NCI-H2171 (cell line): ENCODE measurements at places on chromosomes 4 and X.

DNA sequence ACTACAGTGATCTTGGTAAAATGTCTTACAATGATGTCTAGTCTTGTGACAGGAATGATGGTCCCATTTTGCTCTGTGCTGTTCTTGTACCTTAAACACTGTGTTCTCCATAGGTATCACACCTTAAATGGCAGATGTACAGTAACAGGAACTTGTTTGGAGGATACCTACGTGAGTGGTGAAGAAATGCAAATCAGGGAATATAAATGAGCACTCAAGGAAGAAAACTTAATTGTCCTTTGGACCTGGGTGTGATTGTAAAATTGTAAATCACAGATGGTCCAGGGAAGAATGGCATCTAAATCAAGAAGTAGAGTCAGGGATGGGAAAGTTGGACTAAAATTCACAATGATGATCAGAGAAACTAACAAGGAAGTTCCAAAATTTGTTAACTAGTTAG is 12.7 kb downstream of the HPGDS start:
- no peak for DNase-seq

- DNase-seq: no peak
Observed at GRCh38 chr4:26468977-26469376, 21.3 kb downstream of the CCKAR start.

DNA sequence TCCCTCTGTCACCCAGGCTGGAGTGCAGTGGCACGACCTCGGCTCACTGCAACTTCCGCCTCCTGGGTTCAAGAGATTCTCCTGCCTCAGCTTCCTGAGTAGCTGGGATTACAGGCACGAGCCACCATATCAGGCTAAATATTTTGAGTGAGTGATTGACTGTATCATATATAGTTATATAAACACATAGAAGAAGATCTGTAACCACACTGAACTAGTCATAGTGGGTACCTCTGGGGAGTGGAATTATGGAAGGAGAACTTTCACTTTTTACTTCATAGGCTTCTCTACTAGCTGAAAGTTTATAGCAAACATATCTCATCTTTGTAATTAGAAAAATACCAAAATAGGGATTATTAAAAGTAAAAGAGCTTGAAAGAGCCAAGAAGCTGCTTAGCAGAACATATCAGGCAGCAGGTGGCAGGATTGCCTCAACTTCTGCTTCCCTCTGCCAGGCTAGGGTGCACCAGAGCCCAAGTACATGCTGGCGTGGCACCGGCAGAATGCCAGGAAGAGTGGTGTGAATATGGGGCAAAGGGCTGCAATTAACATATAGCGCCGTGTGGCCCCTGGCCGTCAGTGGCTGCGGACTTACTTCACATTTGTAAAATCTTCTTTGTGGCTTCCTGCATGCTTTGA is 39.5 kb upstream of the CD40LG start:
- DNase-seq: no peak

DNA sequence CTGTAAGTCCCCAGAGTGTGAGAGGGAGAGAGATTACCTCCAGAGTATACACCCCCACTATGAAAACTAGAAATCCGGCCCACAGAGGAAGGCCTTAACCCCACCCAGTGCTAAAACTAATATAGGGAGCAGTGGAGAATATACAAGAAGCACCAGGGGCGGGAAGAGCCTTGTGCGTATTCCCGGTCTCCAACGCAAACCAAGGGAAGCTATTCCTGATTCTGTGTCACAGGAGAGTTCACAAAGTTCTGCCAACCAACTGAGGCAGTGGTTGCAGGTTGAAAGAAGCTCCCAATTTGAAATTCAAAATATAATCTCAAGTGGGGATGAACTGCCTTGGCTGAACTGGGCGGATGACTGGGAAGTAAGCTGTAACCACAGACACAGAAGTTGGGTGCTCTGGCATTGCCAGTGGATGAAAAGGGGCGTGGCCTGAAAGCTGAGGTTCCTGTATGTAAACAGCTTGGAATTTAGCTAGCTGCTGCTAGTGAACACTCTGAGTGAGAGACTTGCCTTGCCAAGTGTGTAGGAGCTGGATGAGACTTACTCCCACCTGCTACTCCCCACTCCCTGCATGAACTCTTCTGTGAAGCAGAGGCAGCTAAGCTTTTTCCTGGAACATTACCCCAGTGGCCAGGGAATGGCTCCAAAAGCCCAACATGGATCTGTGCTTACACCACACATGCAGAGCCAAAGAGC is 32.7 kb downstream of the ELF2 start:
- peak; percentile 15 for DNase-seq

DNA sequence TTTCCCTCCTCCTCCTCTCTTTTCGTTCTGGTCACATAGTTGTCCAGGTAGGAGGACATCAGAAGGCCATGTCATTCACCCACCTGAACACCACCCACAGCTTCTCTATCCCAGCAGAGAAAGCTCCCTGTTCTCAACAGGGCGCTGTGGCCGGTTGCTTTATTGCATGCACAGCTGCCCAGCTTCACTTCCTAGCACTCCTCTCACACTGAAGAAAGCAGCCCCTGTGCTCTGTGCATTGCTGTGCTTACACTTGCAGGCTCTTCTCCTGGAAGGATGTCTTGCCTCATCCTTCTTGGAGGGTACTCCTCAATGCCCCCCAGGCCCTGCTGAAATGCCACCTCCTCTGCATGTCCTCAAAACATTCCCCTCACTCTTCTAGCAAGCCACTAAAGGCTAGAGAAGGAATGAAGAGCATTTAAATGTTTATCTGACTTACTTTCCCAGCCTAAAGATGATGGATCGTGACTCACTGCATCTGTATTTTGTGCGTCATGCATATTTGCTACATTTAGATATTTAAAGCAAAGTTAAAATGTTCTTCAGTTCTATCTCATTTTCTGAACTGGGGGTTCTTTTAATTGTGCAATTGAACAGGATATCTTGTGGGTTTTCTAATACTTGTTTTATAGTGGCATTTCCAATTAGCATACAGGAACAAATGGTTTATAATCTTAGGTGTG is 186.4 kb upstream of the PUDP start:
- DNase-seq: no peak

- DNase-seq: no peak
Observed at GRCh38 chr4:153252122-153252521, 47.9 kb downstream of the TRIM2 start.

- no peak for DNase-seq
Observed at GRCh38 chr4:155684892-155685541, 18.4 kb downstream of the GUCY1A1 start.

DNA sequence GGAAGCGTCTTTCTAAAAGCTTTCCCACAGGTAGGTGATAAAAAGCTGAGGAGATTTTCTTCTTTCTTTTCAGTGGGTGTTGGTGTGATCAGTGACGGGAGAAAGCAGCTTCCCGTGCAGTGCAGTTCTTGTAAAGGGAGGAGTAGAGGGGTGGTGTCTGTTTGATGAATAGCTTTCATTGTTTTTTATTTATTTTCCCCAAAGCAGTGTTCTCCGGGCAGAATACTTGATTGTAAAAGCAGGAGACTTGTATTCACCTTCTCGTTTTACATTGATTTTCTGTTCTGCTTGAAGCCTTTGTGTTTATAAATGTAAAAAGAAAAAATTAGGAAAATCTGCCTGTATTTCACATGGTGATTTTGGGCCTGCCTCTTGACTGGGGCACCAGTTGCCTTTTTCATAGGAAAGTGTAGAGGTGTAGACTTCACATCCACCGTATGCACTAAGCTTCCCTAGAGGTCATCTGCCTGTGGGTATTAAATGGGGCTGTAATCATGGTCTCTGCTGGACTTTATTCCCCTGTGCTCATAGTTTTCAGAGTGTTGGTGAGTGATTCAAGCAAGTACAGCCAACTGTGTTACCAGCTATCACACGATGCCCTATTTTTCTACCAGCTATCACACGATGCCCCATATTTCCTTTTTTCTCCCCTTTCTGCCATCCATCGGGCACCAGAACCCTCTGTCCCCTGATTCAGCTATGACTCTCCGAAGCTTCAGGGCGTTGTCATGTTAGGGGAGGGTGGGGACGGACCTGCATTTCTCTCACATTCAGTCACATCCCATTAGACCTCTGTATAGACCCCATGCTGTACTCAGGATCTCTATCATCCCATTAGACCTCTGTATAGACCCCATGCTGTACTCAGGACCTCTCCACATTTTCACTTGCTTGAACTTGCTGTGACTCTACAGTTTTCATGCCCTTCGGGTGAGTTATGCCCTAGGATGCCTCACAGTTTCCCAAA is 526.5 kb downstream of the TRIML1 start:
- no peak for DNase-seq

- DNase-seq: no peak
Observed at GRCh38 chr4:186695392-186695791, 28.3 kb downstream of the FAT1 start.

- DNase-seq: no peak
Observed at GRCh38 chr4:88398381-88398780, 19.7 kb downstream of the HERC6 start.

DNA sequence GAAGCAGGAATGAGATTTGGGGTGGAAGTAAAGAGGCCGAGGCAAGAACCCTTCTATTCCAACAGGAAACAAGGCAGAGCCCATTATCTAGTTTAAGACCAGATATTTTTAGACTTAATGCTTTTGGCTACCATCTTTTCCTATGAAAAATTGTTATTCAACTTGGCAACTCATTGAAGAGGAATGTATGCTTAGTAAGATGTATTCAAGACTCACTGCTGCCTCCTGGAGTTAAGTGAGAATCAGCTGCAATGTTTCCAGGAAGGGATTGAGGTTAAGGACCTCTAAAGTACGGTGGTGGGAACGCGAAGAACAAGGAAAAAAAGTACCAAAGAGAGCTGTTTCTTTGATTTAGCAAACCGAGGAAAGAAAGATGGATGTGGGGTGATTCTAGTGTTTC is 89.1 kb downstream of the RAPGEF2 start:
- DNase-seq: no peak

DNA sequence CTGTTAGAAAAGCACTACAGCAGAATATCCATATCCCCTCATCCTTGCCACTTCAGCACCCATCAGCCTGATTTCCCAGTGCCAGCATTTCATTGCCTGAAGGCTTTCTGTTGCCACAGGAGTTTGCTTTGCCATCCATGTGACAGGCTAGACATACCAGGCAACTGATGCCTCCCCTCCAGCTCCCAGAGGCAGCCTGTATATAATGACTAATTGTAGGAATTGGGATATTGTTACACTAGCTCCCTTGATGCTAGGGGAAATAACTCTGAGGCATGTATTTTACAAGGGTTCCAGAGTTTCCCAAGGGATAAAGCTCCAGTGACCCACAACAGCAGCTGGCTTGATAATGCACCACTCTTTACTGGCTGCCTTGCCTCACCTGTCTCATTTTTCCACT is 608.0 kb upstream of the FTHL17 start:
- DNase-seq: no peak

GRCh38 chr4:29927895-29928294 is 792.3 kb upstream of the PCDH7 start:
- no peak for DNase-seq

DNA sequence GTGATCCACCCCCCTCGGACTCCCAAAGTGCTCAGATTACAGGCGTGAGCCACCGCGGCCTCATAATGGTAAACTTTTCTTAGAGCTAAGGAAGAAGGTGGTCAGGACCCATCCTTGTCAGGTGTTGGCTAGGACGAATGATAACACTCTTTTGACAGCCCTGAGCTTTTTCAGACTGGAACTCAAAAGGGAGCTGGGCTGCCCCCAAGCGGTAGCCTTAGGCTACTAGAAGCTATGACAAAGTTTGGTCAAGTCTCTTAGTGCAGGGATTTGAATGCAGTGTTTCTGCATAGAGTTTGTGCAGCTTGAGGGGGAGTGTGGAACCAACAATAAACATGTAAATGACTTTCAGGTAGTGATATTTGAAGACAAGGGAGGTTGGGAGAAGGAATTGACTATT is 11.8 kb upstream of the HSD17B10 start:
- no peak for DNase-seq

DNA sequence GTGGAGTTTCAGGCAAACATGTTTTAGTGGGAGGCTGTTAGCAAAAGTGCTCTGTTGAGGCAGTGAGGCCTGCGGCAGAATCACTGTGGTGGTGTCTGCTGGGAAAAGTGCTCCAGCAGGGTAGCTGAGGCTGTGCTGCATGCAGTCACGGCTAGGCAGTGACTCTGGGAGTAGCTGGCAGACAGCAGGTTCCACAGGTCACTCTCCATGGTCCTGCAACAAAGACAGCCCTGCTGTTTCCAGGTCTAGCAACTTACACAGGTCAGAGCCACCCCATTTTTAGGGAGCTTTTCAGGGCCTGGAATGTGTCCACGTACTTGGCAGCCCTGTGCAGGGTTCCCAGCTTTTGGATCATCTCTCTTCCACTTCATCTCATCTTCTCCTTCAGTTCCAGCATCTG is 184.3 kb downstream of the NAA11 start:
- DNase-seq: no peak

DNA sequence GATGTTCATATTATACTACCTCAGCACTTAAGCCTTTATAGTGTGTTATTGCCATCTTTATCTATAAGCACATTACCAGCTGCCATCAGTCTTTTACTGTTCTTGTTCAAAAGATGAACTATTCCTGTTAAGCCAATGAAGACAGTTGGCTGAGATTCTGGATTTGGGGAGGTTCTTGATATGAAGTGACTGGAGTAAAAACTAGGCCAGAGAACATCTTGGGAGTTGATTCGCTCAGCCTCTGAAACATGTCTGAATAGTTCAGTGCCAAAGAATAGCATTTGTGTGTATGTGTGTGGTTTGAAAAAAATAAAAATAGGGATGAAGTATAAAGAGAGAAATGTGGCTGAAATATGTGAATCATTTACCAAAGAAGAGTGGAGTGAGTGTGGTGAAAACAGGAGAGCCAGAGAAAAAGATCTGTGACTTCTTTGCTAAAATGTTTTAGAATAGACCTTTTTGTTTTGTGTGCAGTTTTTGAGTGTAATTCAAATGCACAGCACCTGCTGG is 15.2 kb downstream of the EXOC1 start:
- DNase-seq: no peak

DNA sequence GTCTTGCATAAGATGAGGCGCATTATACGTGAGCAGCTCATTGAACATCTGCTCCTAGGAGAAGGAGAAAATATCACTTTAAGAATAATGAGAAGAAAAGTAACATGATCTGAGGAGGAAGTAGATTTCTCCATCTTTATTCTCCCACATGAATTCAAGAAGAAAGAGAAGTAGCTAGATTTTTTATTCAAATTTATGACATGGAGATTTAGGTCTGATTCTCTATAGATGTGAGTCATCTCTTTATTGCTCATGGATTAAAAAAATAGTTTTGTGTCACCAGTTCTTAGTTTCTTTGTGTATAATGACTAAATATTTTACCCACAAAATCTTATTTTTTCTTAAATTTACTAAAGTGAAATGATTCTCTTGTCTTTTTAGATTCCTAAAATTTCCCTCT is 40.4 kb downstream of the HPGDS start:
- no peak for DNase-seq

DNA sequence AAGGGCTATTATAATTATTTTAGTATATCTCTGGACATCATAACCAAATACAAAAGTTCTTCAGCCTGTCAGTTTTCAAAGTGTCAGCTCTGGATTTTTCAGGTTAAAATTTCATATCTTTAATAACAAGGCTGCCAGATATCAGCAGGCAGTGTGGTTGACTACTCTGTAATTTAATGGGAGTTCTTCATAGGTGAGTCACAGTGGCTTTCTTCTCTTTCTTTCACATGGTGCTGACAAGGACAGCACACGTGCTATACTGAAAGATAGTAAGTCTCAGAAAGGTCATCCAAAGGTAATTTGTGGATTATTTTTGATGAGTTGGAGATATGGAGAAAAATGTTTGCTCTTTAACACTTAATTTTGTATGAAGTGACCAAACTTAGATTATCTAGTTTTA is 43.2 kb downstream of the GALNT7 start:
- no peak for DNase-seq

GRCh38 chr4:126611900-126612299 is 1020.9 kb upstream of the INTU start:
- no peak for DNase-seq
